Activated CD8-positive, alpha-beta T cell treated with anti-CD3 and anti-CD28 coated beads, Interleukin-2, amount 10 ng/mL, durations not matched to agents 7 days and 5 days (primary cell): ENCODE measurements at places on chromosomes 4 and X. TPM values are rescaled to one million over a fixed set of nuclear protein-coding genes. Genes with fewer than 3 reads are reported as not detected.

The SOWAHB gene
- total RNA-seq, result not detected

- peaks cover 18% of the 10 kb centered on the region for H3K4me1 ChIP-seq
- no peak for DNase-seq
- H3K36me3 ChIP-seq, result peaks cover 36% of the 10 kb centered on the region
- H3K27me3 ChIP-seq, result peaks cover 3% of the 10 kb centered on the region
These were observed 6.6 kb upstream of the HNRNPD start for GRCh38 chr4:82380344-82380743.

DNA sequence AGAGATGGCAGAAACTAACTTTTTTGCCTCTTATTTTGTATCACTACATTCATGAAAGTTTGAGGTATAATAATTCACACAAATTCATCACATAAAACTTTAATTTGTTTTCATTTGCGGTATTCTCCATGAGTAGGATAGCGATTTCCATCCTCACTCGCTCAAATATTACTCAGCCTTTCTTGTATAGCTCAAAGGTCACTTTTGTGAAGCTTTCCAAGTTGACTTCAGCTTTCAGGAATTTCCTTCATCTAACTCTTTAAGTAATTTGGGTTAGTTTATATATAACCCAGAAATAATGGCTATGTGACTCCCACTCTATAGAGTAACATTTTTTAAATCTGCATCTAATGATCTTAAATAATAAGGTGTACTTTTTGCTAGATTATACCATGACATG lies 314.4 kb downstream of the IL1RAPL1 start:
- H3K27ac ChIP-seq, result no peak overlapping the region
- no peaks in the 10 kb centered on the region for H3K4me1 ChIP-seq
- DNase-seq, result no peak
- no peaks in the 10 kb centered on the region for H3K36me3 ChIP-seq

The TMEM144 gene
- not detected for total RNA-seq

The MAPK10 gene
- not detected for total RNA-seq

DNA sequence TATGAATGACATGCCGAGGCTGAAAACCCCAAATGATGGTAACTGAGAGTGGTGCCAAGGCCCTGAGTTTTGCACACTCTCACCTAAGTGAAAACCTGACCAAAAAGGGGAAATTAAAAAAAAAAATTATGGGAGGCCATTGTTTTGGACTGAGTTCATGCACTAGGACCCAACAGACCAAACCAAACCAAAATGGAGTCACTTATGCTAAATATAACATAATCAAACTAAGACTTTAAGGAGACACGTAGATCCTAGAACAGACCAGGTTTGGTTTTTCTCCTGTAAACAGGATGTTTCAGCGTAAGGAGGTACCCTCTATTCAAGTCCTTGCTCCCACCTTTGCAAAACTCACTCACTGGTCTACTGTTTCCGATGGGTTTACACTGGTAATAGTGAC lies 453.0 kb downstream of the INPP4B start:
- H3K4me3 ChIP-seq, result no peak overlapping the region
- H3K4me1 ChIP-seq, result peaks cover 42% of the 10 kb centered on the region
- H3K27ac ChIP-seq, result no peak overlapping the region

The GABRG1 gene
- total RNA-seq, result not detected

- H3K4me1 ChIP-seq, result no peaks in the 10 kb centered on the region
- no peak overlapping the region for H3K27ac ChIP-seq
- H3K36me3 ChIP-seq, result no peaks in the 10 kb centered on the region
- no peaks in the 10 kb centered on the region for H3K27me3 ChIP-seq
- no peak overlapping the region for H3K4me3 ChIP-seq
These were observed 34.0 kb upstream of the TBC1D9 start for GRCh38 chr4:140790171-140790570.

GRCh38 chr4:76589872-76590797 lies 155.1 kb downstream of the SHROOM3 start:
- DNase-seq, result no peak
- H3K4me1 ChIP-seq, result peaks cover 5% of the 10 kb centered on the region
- no peak overlapping the region for H3K4me3 ChIP-seq
- H3K27me3 ChIP-seq, result peaks cover 29% of the 10 kb centered on the region

GRCh38 chr4:112908511-112908910 lies 140.9 kb upstream of the ANK2 start:
- H3K27ac ChIP-seq, result no peak overlapping the region
- peaks cover 13% of the 10 kb centered on the region for H3K27me3 ChIP-seq
- no peak overlapping the region for H3K4me3 ChIP-seq
- H3K36me3 ChIP-seq, result no peaks in the 10 kb centered on the region
- H3K4me1 ChIP-seq, result no peaks in the 10 kb centered on the region

- peaks cover 33% of the 10 kb centered on the region for H3K4me1 ChIP-seq
- H3K36me3 ChIP-seq, result peaks cover 13% of the 10 kb centered on the region
- no peaks in the 10 kb centered on the region for H3K27me3 ChIP-seq
These were observed 9.2 kb downstream of the HNRNPH2 start for GRCh38 chrX:101417190-101417589.

The CENPI gene
- 40.2 TPM for total RNA-seq

The PPP4R3C gene
- total RNA-seq, result not detected

The HHIP gene
- not detected for total RNA-seq

DNA sequence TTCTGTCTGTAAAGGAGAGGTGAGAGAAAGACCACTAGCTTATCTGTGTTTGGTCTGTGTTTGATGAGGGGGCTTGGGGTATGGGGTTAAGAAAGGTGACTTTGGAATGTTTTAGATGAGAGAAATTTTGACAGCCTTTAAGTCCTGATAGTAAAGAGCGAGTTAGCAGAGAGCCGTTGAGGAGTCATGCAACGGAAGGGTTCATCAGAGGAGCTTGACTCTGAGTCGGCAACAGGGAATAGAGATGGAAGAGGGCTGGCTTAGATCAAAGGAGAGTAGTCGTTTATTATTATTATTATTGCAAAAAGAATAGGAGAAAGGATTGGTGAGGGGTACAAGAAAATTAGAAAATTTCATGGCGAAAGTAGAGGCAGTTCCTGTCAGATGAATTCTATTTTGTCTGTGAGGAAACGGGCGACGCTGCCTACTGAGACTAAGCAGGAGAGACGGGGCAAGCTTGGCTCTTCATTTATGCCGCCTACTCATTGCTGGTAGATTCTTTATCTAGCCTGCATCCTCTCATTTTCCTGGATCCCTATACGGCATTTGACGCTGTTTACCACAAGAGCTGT lies 473 bp upstream of the VAMP7 start:
- peaks cover 2% of the 10 kb centered on the region for H3K36me3 ChIP-seq
- H3K27ac ChIP-seq, result peak overlapping the region; percentile 90
- H3K4me3 ChIP-seq, result peak overlapping the region; percentile 86
- H3K27me3 ChIP-seq, result peaks cover 3% of the 10 kb centered on the region
- DNase-seq, result no peak
- peaks cover 8% of the 10 kb centered on the region for H3K4me1 ChIP-seq

The SLC10A7 gene
- 16.6 TPM for total RNA-seq

DNA sequence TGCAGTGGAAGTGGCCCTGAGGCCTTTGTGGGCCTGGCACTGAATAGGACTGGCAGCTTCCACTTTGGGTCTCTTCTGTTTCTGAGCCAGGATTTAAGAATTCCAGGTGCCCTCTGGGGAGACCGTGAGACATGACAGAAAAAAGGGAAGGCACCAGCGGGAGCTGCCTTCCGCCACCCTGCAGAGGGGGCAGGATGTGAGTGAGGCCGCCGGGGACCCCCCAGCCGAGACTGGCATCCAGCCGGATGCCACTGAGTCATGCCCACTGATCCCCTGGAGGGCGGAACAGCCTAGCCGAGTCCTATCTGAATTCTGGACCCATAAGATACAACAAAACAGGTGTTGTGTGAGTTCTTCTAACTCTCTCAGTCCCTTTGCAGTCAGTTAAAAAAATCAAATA lies 41.3 kb downstream of the C4orf50 start:
- H3K4me1 ChIP-seq, result no peaks in the 10 kb centered on the region
- no peak for DNase-seq
- H3K27me3 ChIP-seq, result peaks cover 21% of the 10 kb centered on the region
- no peak overlapping the region for H3K4me3 ChIP-seq
- H3K36me3 ChIP-seq, result no peaks in the 10 kb centered on the region

- peaks cover 36% of the 10 kb centered on the region for H3K36me3 ChIP-seq
- H3K4me1 ChIP-seq, result peaks cover 85% of the 10 kb centered on the region
- no peaks in the 10 kb centered on the region for H3K27me3 ChIP-seq
- H3K27ac ChIP-seq, result peak overlapping the region; percentile 79
- peak overlapping the region; percentile 48 for H3K4me3 ChIP-seq
These were observed 12.7 kb downstream of the GAB3 start for GRCh38 chrX:154738011-154738738.

- no peak overlapping the region for H3K27ac ChIP-seq
- no peaks in the 10 kb centered on the region for H3K27me3 ChIP-seq
- no peak overlapping the region for H3K4me3 ChIP-seq
- DNase-seq, result no peak
These were observed 83.8 kb downstream of the GRID2 start for GRCh38 chr4:92387459-92388069.

- DNase-seq, result no peak
- H3K27ac ChIP-seq, result no peak overlapping the region
- no peaks in the 10 kb centered on the region for H3K36me3 ChIP-seq
These were observed 7.5 kb upstream of the HAUS7 start for GRCh38 chrX:153477901-153478300.

DNA sequence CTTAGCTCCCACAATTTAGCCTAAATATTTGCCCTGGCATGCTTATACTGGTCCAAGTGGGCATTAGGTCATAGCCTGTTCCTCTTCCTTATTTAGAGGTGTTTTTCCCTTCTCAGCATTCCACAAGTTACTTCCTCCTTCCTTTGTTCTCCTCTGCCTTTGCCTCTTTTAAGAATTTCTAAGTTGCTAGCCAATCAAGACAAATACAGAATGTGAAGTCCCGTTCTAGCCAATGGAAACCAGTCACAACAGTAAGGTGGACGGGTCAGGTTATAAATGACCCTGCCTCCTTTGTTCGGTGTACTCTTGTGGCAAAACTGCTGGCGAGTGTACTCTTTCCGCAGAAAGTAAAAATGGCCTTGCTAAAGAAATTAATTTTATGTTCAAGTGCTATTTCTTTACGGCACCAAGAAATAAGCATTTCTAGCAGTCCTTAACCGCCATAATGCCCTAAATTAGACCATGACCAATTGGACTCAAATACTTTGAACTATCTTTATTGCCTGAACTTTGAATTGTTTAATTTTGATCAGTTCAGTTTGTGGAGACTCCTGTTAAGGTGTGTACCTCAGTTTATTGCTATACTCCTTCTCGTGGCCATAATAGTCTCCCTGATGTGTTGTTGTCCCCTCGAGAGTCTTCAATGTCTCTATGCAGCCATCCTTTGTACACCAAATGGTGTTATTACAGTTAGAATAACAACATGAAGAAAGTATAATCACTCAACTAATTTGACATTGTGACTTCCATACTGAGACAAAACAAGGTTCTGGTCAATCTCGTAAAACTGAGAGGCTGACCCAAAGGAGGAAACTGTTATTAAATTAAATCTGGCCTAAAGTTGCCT lies 1.6 kb upstream of the HADH start:
- no peak overlapping the region for H3K27ac ChIP-seq
- H3K36me3 ChIP-seq, result peaks cover 17% of the 10 kb centered on the region
- DNase-seq, result no peak
- H3K27me3 ChIP-seq, result no peaks in the 10 kb centered on the region
- H3K4me1 ChIP-seq, result peaks cover 34% of the 10 kb centered on the region

GRCh38 chrX:54042609-54043021 lies 1.7 kb downstream of the PHF8 start:
- H3K4me1 ChIP-seq, result peaks cover 19% of the 10 kb centered on the region
- H3K27me3 ChIP-seq, result no peaks in the 10 kb centered on the region
- peak overlapping the region; percentile 97 for H3K27ac ChIP-seq

- DNase-seq, result no peak
- peaks cover 5% of the 10 kb centered on the region for H3K36me3 ChIP-seq
- peaks cover 15% of the 10 kb centered on the region for H3K4me1 ChIP-seq
These were observed 9.9 kb upstream of the CLTRN start for GRCh38 chrX:15674514-15674840.
